ENCODE measurements at places on chromosomes 13 and 19. TPM values are rescaled to one million over a fixed set of nuclear protein-coding genes. Genes with fewer than 3 reads are reported as not detected.

The IGFL4 gene
- total RNA-seq: not detected

The C19orf18 gene
- total RNA-seq: not detected

The ZNF211 gene
- total RNA-seq: 5.2 TPM

The BCAM gene
- total RNA-seq: not detected

The CLEC17A gene
- 0.26 TPM for total RNA-seq

The SIN3B gene
- total RNA-seq: 20.6 TPM
